ENCODE measurements at places on chromosomes 6 and 20.

DNA sequence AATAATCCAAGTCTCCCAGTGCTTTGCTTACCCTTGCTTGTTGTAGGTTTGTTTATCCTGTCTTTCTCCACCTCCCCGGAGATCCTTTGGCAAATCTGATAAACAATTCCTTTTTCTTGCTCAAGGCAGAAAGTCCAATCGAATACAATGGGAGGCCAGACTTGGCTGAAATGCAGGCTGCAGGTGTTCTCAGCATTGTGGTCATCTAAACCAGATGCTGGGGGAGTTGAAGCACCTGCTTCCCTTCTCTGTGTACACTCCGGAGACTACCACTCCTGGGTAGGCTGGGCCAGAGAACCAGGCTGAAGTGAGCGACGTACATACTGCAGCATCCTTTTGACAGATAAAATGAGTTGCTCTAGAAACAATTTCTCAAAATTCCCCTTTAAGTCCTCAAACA, 82.6 kb upstream of the PREP start:
- no peak for DNase-seq

- no peak for DNase-seq
Measured at GRCh38 chr6:149041953-149042352, 275.6 kb upstream of the TAB2 start.

DNA sequence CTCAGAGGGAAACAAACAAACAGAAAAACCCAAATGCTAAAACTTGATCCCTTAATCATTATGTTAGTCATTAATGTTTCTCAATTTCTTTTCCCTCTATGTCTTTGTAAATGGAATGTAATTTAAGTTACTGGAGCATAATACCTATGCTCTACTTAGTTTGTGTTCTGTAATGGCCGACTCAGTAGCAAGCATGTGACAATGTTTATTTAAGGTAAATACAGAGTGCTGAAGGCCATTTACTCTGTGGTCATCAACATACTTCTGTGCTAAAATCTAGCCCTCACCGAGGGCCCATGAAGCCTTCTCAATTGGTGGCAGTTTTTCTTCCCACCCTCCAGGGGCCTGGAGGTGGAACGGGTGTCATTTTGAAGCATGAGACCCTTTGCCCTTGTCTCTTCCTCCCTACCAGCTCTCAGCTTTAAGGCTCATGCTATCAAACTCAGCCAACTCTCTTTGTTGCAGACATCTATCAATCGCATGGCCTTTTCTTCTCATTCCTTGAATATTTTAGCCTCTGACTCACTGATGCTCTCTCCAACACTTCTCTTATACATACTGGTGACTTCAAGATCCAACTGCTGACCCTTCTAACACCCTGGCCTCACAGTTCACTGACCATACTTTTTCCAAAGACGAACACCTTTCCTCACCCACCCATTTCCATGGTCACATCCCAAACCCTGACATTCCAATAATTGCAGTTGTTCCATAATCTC, 48.2 kb downstream of the STX7 start:
- no peak for DNase-seq

GRCh38 chr6:100880149-100880852, 828 bp downstream of the ASCC3 start:
- DNase-seq = peak; percentile 1

- DNase-seq = no peak
Measured at GRCh38 chr20:58403272-58403671, 14.2 kb downstream of the VAPB start.

DNA sequence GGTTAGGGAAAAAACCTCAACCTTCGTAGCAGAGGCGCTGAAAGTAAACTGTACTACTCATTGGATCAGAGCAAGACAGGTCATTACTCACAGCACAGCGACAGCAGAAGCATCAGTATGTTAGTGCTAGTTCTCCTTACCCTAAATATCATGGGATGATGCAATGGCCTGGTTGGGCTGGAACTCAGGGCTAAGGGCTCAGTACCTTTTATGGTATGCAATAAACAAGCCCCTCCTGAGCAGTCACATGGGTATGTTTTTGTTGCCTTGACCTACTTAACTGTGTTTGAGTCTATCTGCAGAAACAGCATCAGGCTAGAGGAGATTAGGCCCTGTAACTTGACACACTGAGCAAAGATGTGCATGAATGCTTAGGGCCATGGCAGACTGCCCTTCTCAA, 369.4 kb upstream of the IMPG1 start:
- DNase-seq = no peak

GRCh38 chr6:88866856-88867255, 96.6 kb downstream of the RNGTT start:
- no peak for DNase-seq

DNA sequence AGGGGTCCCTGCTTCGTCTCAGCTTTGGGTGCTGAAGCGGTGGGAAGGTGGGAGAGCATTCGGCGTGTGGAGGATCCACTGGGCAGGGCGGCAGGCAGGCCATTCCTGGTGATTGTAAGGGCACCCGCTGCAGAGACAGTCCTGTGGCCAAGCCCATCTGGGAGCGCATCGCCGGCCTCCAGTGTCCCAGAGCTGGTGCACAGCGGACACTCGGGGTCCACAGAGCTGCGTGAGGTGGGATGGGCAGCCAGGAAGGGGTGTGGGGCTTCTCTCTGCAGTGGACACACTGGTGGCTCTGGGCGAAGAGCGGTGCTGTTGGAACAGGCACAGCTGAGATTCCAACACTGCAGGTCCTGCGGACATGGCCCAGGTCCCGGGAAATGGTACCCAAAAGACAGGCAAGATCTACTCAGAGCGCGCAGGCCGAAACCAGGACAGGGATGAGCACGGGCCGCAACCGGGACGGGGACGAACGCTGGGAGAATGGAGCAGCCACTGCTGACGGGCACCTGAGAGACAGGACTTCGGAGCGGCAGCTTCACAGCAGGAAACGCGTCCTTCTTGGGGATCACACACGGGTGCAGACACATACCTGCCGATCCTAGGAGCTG, 188.2 kb downstream of the ERMARD start:
- DNase-seq = no peak

- no peak for DNase-seq
Measured at GRCh38 chr6:97456070-97456469, 173.1 kb upstream of the MMS22L start.

GRCh38 chr6:14243597-14243996, 126.0 kb downstream of the CD83 start:
- no peak for DNase-seq

DNA sequence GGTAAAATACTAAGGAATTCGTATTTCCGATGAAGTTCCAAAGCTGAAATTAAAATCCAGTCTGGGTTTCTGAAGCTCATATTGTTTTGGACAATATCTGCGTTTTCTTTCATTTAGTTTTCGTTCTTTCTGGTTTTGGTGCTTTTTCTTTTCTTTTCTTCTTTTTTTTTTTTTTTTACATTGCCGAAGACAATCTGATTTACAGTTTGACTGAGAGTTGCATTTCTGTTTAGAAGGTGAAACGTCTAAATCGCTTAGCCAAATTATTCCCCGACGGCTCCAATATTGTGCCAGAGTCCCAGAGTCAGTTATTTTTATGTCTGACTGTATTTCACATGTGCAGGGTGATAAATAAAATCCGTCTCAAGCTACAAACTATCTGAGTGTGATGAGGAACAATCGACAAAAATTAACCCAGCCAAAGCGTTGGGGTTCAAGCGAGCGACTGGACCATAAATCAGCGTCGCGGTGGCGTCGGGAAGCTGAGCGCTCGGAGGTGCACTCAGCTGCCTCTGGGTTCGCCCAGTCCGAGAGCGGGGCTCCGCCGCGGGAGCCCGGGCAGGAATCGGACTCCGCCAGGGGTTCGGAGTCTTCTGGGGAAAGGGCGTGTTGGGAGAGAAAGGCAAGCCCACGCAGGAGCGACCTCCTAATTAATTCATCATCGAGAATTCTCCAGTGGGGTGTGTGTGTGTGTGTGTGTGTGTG, 8.2 kb upstream of the TBX18 start:
- DNase-seq = no peak

DNA sequence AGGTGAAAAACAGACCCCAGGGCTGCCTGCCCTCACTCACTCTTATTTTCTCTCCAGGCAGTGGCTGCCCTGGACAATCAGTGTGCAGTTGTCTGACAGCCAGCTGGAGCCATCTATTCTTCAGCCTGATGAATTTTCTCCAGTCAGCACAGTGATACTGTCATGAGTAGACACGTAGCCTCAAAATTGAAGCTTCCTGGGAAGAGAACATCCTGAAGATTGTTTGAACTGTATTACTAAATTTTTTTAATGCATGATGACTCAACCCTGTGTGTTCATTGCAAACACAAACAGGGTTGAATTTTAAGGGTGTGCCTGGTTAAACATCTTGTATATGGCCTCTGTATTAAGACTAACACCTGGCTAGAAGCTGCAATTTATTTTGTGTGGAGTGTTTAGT, 49.8 kb upstream of the STXBP5 start:
- DNase-seq = no peak

GRCh38 chr6:99467509-99468106, 42.5 kb upstream of the PNISR start:
- DNase-seq = peak; percentile 15

- no peak for DNase-seq
Measured at GRCh38 chr6:88810701-88811100, 152.7 kb downstream of the RNGTT start.

GRCh38 chr6:6392214-6393068, 72.0 kb upstream of the F13A1 start:
- no peak for DNase-seq

DNA sequence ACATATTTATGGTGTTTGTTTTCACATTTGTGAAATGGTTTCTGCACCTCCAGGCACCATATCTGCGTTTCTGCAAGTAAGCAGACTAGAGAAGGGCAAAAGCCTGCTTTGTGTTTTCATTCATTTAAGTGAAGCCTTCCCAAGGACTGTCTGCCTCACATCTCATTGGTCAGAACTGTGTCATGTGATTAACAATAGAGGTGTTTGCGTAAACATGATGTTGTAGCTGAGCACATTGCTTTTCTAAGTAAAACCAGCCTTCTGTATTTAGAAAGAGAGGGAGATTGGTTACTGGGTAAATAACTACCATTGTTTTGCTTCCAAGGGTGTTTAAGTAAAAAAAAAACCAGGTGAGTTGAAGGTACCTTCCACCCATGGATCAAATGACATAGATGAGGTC, 39.7 kb downstream of the SH3BGRL2 start:
- DNase-seq = no peak

GRCh38 chr6:75208298-75209183, 2.7 kb upstream of the COL12A1 start:
- DNase-seq = peak; percentile 79

GRCh38 chr6:161890133-161890831, 616.4 kb upstream of the AGPAT4 start:
- peak; percentile 59 for DNase-seq

- DNase-seq = no peak
Measured at GRCh38 chr20:7232796-7233195, 465.3 kb downstream of the BMP2 start.

DNA sequence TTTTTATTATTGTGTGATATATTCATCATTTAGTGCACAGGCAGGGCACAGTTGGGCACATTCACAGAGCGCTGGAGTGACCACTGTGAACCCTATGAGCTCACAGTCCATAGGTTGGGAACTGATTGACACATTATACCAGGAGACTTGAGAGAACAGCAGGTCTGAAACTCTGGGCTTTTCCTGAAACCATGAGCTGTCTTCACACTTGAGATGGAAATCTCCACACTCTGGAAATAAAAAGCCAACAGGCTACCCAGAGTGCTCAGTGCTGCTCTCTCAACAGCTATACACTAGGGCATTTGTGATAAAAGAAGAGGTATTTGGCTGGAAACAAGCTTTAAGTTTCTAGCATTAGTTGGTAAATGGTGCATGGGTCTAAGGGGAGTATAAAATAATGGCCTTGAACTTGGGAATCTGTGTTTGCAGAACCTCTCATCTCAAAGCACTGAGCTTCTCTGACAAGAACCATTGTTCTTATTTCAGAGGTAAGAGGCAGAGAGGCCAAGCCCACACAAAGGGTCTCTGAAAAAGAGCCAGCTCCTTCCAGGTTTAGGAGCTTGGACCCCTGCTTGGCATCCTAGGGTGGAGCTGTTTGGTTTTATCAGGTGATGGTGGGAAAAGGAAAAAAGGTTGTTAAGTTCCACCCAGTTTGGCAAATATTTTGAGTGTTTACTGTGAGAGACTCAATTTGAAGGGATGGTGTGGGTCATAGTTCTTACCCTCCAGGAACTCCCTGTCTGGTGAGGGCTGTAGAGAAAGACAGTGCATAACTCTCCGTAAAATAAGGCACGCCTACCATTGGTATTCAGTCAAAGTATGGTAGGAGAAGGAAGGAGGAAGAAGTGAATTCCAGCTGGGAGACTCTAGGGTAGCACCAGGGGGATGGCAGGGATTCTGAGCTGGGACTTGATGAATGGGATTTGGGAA, 14.5 kb downstream of the CHMP4B start:
- no peak for DNase-seq

GRCh38 chr6:137266309-137266586, 47.1 kb upstream of the IFNGR1 start:
- no peak for DNase-seq

DNA sequence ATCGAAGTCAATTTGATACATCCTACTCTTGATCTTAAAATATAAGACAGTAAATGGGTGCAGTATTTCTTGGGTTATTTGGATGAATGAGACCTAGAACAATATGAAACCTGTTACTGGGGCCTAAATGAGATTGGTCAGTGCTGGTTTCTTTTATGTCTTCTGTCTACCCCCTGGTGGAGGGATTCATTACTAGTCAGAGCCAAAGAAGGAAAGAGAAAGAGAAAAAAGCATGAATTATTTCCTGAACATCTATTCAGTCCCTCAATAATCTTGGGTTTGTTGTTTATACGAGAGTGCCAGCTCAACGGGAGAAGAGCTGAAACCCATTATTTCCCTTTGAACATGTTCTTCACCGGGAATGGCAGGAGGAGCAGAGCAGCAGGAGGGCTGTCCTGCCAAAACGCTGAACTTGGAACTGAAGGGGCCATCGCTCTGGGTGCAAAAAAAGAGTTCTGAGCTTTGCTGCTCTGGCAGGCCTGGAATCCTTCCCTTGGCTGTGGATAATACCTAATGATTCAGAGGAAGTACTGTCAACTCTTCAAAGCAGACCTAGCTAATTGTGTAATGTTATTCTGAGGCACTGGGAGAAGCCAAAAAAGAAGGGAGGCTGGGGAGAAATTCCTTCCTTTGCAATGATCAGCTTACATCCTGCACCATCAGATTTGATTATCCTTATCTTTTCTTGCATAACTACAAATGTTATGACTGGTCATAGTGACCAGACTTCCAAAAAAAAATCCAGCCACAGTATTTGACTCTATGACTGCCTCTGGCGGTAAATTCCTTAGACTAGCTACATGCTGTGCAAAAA, 72.0 kb downstream of the BLOC1S5 start:
- peak; percentile 61 for DNase-seq

DNA sequence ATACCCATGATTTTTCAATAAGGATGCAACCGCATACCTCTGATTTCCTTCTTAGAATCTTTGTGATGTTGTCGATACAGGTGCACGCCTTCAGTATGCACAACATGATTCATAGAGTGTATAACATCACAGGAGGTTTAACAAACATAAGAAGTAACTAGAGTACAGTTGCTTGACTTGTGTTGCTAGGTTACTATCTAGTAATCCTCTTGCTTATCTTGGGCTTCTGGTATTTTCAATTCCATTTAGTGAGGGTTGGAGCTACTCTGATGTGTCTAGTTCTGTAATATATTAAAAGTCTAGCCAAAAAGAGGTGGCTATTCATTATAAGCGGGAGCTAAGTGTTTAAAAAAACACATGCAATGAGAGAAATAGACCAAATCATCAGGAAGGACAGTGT, 85.5 kb upstream of the TENT5A start:
- no peak for DNase-seq

GRCh38 chr6:72649032-72649984, 27.4 kb downstream of the KCNQ5 start:
- no peak for DNase-seq

GRCh38 chr20:62427172-62428001, at the start of gene RBBP8NL:
TSS of gene RBBP8NL (minus strand) at chr20:62427539. CDS start at chr20:62419647, 7,892 bp downstream.
- no peak for DNase-seq
